ENCODE measurements at places on chromosomes 6 and 20.

DNA sequence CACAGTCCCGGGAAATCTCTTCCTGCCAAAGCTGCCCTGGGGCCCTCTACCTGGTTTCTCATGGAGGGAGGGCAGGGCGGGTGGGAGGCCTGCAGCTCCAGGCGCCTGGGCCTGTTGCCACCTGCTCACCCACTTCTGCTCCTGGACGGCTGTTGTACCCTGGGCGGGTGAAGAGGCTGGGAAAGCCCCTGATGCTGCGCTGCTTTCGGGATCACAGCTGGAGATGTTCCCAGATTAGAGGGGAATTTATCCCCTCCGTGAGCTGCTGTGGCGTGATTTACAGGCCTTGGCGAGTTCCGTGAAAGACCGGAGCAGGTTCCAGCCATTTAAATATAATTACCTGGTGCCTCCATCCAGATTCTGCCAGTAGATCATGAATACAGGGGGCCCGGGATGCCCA lies 12.3 kb upstream of the VSTM2L start:
- DNase-seq: no peak

- no peak for DNase-seq
Observed at GRCh38 chr20:36688630-36689029, 42.6 kb upstream of the SLA2 start.

DNA sequence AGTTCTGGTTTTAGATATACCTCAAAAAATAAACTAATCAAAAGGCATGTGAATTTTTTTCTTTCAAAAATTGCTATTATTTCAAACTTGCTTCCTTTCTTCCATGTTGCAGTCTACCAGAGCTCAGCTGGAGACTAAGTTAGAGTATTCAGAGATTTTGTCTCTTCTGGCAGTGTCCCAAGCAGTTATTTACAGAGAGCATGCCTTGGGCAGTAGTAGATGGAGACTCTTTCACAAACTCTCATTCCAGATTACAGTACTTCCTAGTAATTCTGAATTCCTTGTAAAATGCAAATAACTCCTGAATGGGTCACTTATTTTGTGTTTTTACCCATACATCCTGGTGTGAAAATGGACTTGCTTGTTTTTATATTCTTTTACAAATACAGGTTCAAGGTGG lies 703.4 kb downstream of the EPHA7 start:
- no peak for DNase-seq

DNA sequence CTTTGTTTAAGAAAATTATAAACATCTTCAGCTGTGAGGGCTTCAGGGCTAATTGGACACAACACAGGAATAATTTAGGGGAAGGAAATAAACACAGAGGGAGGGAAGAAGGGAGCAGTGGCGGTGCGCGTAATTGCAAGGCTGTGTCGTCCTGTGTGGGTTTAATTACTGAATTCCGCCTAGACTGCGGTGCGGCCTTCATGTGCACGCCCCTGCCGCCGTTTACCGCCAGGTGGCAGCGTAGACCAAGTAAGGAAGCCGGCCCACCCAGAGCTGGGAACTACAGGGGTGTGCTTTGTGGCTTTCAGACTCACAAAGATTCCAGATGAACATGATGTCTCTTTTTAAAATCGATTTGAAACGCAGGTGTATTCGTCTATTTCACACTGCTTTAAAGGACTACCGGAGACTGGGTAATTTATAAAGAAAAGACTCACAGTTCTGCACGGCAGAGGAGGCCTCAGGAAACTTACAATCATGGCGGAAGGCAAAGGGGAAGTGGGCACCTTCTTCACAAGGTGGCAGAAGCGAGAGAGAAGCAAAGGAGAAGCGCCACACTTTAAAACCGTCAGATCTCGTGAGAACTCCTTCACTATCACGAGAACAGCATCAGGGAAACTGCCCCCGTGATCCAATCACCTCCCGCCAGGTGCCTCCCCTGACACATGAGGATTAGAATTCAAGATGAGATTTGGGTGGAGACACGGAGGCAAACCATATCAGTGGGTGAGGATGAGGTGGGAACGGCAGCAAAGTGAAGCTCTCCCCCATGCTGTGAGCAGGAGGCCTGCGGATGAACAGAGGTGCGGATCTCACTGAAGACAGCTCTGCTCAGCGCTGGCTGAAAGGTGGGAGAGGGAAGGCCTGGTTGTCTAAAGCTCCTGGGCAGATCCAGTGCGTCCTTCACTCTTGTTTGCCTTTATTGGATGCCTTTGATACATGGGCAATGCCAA lies 222.0 kb upstream of the PDE10A start:
- DNase-seq: peak; percentile 62

GRCh38 chr20:63626424-63627128 lies at the start of gene GMEB2:
Gene GMEB2 (minus strand): TSS chr20:63627101. CDS start chr20:63619397, 7,704 bp downstream.
- peak; percentile 65 for DNase-seq

DNA sequence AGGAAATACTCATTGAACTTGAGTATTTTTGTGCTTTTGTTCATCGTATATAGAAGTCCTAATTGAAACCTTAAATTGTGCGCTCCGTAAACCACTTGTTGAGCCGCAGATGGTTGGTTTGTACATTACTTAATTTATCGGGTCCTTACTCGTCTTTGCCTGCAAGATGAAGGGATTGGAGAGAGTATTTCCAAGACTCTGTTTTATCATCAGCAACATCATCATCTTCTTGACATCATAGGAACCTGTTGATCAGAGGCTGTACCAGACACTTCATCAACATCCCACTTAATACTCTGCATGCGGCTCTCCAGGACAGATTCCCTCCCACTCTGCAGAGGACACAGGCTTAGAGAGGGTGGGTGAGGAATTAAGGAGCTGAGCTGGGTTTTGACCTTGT lies 28.6 kb downstream of the TIAM2 start:
- DNase-seq: no peak

DNA sequence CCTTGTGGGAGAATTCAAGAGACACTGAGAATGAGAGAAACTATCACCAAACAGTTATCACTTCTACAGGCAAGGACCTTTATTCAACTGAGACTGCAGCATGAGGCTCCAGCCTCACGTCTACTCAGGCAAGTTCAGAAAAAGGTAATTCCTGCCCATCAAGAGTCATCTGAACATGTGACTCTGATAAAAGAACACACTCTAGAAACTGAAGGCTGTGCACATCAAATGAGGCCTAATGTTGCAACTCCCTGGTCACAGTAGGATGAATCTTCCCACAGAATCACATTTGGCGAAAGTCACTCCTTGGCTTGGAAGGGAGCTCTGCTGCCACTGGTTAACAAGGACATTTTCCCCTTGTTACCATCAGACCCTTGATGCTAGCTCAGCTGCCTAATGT lies 71.2 kb upstream of the EMILIN3 start:
- no peak for DNase-seq

GRCh38 chr20:35269055-35269781 lies 8.7 kb downstream of the MMP24OS start:
- peak; percentile 60 for DNase-seq

DNA sequence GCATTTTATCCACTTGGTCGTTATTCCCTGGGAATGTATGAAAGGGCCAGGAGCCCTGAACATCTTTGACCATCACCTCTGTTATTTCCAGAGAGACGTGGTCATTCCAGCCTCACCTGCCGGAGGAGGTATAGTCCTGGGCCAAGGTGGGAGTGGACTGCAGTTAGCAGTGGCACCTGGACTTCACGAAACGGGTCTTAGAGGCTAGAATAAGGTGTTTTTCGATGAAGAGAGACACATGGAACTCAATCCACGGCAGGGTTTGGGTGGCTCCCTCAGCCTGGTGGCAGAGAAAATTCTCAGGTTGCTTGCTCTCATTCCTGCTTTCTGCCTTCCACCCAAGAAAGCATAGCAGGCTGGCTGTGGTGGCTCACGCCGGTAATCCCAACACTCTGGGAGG lies 48.0 kb downstream of the BMP6 start:
- no peak for DNase-seq

DNA sequence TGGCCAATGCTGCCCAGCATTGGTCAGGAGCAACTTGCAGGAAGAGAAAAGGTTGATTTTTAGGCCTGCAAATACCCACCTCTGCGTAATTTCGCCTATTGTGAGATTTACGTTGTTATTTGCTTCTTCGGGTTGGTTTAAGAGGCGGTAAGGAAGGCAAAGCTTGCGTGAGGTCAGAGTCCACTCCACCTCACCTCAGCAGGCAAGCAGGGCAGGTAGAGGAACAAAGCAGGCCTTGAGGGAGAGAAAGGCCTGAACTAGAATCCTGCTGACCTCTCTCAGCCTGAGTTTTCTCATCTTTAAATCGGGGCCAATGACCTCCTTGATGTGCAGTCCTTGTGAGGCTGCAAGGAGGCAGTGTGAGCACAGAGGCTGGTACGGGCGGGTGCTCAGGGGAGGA lies 239.1 kb downstream of the CDC5L start:
- DNase-seq: no peak

DNA sequence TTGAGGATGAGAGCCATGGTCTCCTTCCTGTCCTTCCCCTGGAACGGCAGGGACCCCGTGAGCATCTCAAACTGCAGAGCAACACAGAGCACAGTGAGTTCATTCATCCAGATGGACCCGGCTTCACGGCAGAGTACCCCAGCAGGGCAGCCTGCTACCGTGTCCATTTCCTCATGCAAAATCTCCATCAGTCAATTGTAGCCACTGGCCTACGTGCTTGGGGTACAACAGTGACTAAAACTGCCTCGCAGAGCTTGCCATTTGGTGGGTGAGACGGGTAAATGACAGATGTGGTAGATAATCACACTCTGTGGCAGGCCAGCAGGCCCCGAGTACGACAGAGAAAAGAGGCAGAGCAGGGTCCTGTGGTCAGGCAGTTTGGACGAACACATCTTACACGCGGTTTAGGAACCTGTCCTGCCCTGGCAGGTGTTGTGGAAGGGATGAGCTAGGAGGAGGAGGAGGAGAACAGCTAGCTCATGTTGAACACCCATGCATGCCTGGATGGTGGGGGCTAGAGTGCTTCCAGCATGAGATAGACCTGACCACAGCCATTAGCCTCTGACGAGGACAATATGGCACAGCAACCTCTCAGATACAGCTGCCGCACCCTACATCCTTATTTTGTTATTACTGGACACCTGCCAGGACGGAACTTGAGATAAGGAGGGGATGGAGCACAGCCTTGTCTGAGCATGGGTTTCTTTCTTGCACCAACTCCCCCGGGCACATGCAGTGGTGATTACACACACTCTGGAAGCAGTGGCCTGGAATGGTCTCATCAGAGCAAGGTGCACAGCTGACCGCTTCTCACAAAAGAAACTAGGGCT lies 95.6 kb downstream of the RAMACL start:
- DNase-seq: no peak
